ENCODE measurements at places on chromosomes 11 and 22.

DNA sequence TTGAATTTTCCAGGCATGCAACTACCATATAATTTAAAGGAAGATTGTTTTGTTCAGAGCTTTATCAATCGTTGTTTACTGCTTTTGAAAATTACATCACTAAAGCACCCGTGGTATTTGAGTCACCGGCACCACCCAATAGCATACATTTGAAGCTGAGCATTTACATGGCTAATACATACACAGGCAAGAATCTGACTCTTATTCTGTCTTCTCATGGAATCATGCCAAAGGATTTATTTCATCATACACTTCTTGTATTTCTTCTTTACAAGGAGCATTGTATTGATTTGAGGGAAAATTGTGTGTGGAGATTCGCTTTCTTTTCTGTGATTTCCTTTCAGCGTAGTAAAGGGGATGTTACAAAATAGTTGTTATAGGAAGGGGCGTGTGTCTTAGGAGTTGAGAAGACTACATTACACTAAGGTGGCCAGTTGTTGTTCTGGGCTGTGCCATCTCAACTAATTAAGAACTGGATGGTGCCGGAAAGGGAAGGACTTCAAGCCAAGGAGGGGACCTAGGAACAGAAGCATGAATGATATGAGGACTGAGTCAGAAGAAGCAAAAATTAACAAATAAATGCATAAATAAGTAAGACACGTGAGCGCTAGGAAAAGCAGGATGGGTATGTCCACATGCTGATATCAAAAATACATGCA, 12.9 kb upstream of the CD3E start:
- DNase-seq, result no peak

- no peak for DNase-seq
Measured at GRCh38 chr11:12053606-12054361, 45.4 kb upstream of the DKK3 start.

- DNase-seq, result no peak
Measured at GRCh38 chr11:11038352-11038751, 180.5 kb upstream of the ZBED5 start.

DNA sequence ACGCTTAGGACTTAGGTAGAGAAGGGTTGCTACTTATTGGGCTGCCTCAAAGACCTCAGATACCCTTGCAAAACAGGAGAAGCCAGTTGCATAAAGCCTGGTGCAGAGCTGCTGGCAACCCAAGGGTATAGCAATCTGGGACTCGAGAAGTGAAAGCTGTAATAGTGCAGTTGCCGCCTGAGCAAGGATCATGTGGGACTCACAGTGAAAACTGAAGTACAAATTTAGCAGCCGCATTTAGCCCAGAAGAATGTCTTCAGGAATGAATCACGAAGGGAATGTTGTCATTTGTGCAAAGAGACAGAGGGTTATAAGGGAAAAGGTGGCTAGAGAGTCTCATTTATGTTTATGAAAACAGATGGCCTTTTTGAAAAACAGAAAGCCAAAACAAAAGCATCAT, 267.2 kb downstream of the TENM4 start:
- no peak for DNase-seq

GRCh38 chr22:36295247-36295646, 42.3 kb downstream of the APOL1 start:
- DNase-seq, result peak; percentile 28

GRCh38 chr22:30809086-30809485, 114.4 kb downstream of the OSBP2 start:
- DNase-seq, result no peak

DNA sequence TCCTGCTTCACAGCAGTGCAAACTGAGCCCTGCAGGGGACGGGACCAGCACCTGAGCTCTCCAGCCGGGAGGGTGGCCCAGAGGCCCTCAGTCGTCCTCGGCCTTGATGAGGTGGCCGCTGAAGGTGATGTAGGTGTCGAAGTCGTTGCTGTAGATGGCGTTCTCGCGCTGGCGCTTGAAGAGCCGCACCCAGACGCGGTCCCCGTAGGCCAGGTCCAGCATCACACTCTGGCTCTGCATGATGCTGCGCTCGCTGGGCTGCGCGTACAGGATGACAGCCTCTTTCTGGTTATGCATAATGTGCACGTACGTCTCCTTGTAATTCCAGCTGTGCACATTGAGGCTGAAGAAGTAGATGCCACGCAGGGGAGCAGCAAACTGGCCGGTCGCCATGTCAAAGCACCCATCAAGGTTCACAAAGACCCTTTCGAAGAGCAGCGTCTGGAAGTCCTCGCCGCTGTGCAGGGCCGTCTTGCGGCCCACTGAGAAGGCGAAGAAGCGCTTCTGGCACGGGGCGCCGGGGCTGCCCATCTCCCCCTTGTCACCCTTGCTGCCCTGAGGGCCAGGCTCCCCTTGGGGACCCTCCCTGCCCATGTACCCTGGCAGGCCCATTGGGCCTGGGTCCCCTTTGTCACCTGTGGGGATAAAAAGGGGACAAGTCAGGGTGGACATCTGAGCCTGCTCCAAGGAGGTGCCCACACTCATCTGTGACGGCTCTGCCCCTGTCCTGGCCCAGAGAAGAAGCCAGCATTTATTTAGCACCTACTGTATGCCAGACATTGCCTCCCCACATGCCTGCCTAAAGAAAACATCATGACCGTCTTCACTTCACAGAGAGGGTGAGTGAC, 5.7 kb downstream of the C1QTNF6 start:
- DNase-seq, result peak; percentile 42

- DNase-seq, result no peak
Measured at GRCh38 chr22:36328635-36329253, 59.0 kb downstream of the MYH9 start.

DNA sequence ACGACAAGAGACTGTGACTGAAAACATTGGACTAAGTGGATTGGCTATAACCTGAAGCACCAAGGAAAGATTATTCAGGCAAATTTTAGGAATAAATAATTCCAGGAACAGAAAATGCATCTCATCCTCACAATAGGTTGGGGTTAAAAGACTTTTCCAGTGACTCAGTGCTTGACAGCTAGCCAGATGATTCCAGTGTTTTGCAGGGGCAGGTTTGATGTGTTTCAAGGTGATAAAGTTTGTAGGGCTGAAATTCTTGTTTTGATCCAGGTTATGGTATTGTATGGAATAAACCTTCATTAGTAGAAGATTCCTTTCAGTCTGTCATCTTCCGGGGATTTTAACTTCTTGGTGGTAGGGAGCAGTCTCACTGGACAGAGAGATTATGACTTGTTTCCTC, 2.3 kb downstream of the EXT2 start:
- no peak for DNase-seq

GRCh38 chr11:28342716-28343115, 234.5 kb downstream of the METTL15 start:
- DNase-seq, result no peak

GRCh38 chr11:134580610-134580975, 168.6 kb upstream of the B3GAT1 start:
- no peak for DNase-seq

GRCh38 chr11:91239359-91239758, 985.3 kb upstream of the FAT3 start:
- DNase-seq, result no peak

GRCh38 chr11:112852143-112852866, 108.9 kb upstream of the NCAM1 start:
- DNase-seq, result no peak

- DNase-seq, result no peak
Measured at GRCh38 chr11:26946257-26946716, 47.6 kb upstream of the FIBIN start.

DNA sequence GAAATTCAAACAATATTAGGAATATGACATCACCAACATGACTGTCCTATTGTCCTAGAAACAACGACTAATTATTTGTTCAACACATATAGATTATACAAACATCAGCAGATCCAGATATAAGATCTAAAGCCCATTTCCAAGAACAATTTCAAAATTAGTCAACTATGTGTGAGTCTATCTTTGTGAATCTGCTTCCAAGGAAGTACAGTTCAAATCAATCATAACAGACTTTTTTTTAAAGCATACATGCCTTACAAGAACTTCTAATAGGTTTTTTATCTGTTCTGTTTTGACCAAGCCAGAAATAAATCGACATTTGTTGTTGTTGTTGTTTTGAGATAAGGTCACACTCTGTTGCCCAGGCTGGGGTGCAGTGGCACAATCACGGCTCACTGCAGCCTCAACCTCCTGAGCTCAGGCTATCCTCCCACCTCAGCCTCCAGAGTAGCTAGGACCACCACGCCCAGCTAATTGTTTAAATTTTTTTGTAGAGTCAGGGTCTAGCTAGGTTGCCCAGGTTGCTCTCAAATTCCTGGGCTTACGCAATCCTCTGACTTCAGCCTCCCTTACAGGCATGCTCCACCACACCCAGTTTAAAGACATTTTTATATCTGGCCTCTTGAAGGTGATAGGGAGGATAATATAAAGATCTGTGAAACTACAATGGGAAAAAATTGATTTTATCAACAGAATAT, 54.8 kb downstream of the DENND5A start:
- no peak for DNase-seq

DNA sequence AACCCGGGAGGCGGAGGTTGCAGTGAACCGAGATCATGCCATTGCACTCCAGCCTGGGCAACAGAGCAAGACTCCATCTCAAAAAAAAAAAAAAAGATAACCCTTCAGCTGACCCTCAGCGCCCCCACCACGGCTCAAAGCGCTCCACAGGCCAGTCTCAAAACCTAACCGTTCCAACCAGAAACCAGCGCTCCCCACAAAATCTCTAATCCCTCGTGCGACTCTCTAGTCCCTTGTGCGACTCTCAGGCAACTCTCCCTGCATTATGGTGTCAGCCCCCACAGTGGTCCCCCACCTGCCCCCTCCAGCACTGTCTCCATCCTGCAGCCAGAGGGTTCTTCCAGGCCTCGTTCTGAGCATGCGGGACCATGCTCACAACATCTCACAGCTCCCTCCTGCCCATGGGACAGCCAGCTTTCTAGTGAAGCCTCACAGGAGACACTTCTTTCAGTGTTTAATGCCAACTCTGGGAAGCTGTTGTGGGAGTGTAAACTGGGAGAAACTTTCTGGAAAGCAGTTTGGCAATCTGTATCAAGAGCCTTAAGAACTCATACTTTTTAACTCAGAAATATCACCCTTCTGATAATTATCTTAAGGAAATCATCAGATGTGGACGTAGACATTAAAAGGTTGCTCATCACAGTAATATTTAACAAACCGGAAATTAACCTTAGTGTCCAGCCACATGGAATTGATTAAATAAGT, 4.2 kb upstream of the RASGRP2 start:
- no peak for DNase-seq

- DNase-seq, result no peak
Measured at GRCh38 chr11:95725196-95725595, 64.4 kb downstream of the FAM76B start.

DNA sequence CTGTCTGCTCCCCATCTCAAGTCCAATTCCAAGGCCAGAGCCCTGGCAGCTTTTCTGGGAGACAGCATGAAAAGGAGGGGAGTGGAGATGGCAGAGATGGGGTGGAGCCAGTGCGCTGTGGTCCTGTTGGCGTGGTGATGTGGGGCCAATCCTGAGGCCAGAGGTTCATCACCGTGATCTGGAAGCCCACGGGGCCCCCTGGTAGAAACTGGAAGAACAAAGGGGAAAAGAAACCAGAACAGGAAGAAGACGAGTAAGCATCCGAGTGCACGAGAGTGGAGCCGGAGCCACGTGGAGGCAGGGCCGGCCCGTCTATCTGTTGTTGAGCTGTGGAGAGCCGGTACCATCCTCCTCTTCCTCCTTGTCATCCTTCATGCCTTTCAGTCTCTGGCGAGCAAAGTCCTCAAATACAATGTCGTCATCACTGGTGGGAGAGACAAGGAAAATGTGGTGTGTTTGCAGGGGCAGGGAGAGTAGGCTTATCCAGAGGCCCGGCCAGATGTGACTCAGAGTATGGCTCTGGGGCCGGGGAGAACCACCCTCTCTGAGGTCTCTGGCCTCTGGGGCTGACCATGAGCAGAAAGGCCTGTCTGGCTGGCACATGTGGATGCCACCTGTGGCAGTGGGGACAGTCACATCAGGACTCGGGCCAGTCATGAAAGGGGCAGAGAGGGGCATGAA, 25.4 kb downstream of the TPBGL start:
- DNase-seq, result peak; percentile 49

DNA sequence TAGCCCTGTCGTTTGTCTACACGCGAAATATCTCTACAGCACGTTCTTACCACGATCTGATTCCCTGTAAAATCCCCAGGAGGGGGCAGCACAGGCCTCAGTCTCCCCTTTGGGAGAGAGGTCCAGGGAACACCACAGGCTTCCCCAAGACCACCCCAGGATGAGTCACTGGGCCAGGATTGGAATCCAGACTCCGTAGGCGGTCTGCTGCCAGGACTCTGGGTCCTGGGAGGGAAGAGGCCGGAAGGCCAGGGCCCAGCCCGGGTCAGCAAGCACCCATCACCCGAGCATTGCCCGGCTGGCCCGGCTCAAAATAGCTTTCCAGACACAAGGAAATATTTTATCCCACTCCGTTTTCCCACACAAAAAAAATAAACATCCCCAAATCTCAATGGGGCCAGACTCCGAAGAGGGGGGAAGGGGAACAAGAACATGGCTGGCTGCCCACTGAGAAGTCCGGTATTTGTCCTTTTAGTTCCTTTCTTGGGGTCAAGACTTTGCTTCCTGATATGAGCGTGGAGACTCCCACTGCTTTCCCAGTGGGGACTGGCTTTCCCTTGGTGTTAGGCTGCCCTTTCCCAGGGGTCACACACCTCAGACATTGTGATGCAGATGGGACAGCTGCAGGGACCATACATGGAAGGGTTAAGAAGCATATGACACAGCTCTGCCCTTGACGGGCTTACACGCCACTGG, 91.3 kb downstream of the LRRC32 start:
- DNase-seq, result peak; percentile 56

GRCh38 chr22:31139866-31140716, at the start of gene PLA2G3:
Gene PLA2G3, minus strand, starts transcription at chr22:31140508. Its CDS starts 154 bp downstream, at chr22:31140354.
- DNase-seq, result peak; percentile 91

DNA sequence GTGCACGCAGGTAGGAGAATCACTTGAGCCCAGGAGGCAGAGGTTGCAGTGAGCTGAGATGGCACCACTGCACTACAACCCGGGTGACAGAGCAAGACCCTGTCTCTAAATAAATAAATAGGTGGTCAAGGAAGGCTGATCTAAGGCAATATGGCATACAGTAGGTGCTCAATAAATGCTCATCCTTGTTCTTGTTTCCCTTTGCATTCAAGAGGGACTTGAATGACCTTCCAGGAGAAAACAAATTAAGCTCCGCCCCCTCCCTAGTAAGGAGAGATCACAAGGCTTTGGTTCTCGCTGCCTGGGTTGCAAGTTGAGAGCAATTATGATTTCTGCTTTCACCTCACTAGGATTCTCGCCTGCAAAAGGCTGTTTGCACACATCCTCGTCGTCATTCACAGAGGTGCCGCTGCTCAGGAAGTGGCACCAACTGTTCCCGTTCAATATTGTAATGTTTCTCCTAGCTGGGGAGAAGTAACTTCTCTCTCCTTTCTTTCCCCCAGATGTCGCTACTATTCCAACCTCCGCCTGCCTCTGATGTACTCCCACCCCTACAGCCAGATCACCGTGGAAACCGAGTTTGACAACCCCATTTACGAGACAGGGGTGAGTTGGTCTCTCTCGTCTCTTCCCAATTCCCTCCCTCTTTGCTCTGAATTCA, 51.8 kb upstream of the ASPHD2 start:
- no peak for DNase-seq

DNA sequence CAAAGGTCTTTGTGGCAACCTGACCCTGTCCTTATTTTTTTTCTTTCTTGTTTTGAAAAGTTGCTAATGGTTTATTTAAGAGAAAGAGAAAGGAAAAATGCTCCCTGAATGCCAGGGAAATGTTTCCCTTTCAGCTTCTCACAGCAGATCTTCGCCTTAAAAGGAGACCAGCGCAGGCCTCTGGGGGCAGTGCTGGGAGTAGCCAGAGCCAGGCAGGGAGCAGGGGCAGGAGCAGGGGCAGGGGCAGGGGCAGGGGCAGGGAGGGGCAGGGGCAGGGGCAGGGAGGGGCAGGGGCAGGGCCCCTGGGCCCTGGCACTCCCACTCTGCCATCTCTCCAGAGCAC, 5.1 kb downstream of the MOB2 start:
- peak; percentile 39 for DNase-seq
